ENCODE measurements at places on chromosomes 13 and 19.
A peak's percentile ranks its signal among the peaks of the same experiment; 100 is the strongest.

DNA sequence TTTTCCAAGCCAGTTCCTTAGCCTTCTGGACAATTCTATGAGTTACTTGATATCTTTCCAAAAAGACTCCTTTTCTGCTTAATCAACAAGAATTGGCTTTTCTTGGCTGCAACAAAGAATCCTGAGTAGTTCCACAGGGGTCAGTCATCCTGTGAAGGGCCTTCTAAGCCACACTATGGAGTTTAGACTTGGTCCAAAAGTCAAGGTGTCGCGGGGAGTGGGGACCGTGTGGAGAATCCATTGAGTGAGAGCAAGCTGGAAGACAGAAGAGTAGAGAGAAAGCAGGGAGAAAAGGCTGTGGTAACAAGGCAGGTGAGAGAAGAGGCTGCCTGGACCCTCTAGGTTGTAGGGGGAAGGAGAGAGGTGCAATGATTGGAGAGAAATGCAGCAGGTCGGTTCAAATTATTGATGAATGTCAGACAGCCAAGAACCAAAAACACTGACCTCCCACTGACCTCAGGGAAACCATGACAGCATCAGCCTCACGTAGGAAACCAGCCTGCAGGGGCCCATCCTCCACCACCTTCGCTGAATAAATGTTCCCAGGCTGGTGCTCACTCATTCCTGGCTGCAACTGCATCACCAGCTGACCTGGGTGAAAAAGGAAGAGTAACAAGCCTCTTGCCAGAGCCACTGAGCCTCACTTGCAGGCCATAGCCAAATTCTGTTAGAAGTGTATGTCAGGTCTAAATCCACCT lies 7.1 kb upstream of the IFT88 start:
- no peak for DNase-seq

DNA sequence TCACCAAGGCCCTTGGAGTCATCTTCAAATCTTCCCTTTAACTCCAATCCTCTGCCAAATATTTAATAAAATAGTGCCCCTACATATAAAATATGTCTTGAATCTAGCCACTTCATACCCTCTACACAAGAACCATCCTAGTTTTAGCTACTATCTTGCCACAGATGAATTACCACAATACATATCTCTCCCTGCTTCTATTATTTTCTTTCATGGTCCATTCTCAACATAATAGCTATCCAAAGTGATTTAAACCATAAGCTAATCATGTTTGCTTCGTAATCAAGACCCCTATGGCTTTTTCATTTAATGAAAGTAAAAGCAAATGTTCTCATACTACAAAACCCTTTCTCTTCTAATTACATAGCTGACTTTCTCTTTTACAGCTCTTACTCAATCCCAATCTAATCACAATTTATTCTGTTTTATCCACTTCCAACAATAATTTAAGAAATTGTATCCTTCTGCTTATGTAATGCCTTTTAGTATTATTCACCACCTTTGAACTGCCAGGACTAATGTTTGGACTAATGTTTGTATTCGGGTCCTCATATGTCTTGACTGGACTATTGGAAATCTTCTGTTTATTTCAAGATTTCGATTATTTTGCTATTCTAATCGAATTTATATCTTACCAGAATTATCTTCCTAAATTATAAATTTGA lies 412.0 kb downstream of the SLITRK1 start:
- DNase-seq: no peak

DNA sequence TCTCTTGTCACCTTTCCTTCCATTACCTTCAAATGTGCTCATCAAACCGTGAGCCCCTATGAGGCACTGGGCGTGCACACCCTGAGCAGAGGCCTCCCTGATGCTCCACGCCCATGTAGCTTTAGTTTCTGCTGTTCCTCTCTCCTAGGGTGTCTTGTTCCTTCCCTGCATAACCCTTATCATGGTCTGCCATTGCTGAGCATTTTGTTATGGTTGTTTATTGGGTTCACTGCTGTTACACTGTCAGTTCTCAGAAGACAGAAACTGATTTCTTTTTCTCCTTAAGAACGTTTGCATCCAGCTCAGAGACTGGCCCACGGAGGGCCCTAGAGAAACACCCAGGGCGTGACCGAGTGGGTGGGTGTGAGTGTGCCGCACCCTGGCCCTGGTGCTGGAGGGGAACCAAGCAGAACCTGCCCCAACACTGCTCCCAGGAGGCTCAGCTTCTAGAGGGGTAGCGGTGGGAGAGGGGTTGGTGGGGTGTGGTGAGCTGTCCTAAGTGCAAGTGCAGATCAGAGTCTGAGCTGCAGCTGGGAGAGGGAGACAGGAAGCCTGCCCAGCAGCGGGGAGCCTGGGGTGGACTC lies 61.4 kb upstream of the URI1 start:
- DNase-seq: no peak

DNA sequence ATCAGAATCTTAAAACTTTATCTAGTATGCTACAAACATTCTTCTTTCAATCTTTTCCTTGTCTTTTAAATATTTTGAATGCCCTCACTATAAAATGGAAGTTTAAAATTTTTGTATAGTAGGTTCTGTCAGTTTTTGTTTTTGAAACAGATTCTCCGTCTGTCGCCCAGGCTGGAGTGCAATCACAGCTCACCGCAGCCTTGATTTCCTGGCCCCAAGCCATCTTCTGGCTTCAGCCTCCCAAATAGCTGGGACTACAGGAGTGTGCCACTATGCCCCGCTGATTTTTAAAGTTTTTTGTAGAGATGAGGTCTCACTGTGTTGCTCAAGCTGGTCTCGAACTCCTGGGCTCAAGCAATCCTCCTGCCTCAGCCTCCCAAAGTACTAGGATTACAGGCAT lies 20.7 kb downstream of the PHF11 start:
- DNase-seq: no peak

DNA sequence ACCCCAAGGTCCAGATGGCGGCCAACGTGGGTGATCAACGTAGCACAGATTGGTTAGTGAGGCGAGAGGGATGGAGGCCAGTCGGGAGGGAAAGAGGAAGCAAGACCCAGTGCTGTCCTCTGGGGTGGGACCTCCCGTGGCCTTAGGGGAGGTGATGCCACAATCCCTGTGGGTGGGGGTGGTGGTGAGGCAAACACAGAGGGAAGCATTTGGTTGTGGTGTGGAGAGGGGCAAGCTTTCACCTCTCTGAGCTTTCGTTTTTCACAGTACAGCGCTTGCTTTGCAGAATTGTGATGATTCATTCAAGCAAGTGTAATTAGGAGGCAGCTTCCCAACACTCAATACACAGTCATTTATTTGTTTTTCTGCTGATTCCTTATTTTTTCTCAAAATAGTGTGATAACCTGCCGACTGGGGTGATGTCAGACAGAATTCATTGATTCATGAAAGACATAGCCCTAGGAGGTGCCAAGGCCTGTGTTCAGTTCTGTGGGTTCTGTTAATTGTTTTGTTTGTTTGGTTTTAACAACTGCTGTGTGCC lies 2.4 kb downstream of the LENG8 start:
- no peak for DNase-seq

GRCh38 chr19:18685597-18686190 lies 2.2 kb downstream of the CRTC1 start:
- no peak for DNase-seq

- DNase-seq: no peak
Measured at GRCh38 chr13:48508011-48508410, 24.9 kb downstream of the RCBTB2 start.

- DNase-seq: no peak
Measured at GRCh38 chr13:25232937-25233515, 54.3 kb downstream of the MTMR6 start.

DNA sequence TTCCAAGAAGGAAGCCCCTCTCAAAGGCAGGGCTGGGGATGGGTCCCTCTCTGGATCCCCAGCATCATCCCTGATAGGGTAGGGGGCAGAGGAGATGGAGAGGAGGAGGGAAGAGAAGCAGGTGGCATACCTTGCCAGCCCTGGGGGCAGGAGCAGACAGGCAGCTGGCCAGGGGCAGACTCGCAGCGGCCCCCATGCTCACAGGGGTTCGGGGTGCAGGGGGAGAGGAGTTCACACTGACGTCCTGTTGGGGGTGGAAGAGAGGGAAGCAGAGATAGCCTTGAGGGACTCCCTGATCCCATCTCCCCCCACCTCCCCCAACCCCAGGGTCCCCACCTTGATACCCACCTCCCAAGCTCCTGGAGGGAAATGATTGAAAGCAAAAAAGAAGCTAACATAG lies 16.0 kb downstream of the NOTCH3 start:
- no peak for DNase-seq

GRCh38 chr13:44434766-44435141 lies 61.1 kb downstream of the SERP2 start:
- no peak for DNase-seq

DNA sequence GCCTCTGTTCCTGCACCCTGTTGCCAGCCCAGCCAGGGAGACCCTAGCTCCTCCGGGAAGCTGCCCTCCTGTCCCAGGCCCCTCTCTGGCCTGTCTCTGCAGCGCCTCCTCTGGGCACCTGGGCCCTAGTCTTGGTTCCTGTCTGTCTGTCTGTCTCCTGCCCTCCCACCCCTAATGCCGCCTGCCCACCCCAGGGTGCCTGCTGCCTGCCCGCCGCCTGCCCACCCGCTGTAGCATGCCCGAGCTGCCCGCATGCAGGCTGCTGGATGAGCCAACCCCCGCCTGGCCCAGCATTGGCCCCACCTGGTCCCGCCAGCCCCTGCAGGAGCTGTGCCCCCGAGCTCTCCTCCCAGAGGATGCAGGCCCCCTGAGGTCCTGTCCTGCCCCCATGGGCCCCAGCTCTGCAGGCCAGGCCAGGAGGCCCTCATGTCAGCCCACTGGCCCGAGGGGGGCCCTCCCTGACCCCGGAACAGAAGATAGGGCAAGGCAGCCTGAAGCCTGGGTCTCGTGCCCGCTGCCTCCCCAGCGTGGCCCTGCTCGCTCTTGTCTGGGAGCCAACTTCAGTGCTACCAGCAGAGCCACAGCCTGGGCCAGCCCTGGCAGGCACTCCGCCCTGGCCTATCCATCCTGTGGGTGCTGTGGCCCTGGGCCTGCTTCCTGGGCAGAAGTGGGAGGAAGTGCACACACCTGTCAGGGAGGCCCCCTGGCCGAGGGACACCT lies 5.2 kb downstream of the MAP2K7 start:
- no peak for DNase-seq

- no peak for DNase-seq
Measured at GRCh38 chr19:57210381-57210780, 19.1 kb downstream of the ZNF264 start.

- no peak for DNase-seq
Measured at GRCh38 chr19:5192568-5192967, 148.0 kb downstream of the PTPRS start.

DNA sequence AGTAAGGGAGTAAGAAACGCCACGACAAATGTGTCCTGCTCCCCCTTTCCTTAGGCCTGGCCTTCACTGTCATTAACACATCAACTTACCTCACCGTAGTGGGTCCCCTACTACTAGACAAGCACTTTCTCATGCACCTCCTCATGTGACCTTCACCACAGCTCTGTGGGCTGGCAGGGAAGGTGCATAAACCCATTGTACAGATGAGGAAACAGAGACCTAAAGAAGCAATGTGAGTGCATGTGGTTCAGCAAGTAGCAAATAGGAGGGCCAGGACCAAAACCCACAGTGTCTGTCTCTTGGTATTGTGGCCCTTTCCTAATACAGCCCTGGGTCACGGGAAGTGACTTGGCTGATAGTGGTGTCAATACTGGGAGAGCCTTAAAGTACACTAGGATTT lies 5.3 kb downstream of the CCDC70 start:
- no peak for DNase-seq

- DNase-seq: no peak
Measured at GRCh38 chr13:33227927-33228647, 57.5 kb downstream of the STARD13 start.

- no peak for DNase-seq
Measured at GRCh38 chr19:12660980-12661379, 5.6 kb downstream of the MAN2B1 start.

DNA sequence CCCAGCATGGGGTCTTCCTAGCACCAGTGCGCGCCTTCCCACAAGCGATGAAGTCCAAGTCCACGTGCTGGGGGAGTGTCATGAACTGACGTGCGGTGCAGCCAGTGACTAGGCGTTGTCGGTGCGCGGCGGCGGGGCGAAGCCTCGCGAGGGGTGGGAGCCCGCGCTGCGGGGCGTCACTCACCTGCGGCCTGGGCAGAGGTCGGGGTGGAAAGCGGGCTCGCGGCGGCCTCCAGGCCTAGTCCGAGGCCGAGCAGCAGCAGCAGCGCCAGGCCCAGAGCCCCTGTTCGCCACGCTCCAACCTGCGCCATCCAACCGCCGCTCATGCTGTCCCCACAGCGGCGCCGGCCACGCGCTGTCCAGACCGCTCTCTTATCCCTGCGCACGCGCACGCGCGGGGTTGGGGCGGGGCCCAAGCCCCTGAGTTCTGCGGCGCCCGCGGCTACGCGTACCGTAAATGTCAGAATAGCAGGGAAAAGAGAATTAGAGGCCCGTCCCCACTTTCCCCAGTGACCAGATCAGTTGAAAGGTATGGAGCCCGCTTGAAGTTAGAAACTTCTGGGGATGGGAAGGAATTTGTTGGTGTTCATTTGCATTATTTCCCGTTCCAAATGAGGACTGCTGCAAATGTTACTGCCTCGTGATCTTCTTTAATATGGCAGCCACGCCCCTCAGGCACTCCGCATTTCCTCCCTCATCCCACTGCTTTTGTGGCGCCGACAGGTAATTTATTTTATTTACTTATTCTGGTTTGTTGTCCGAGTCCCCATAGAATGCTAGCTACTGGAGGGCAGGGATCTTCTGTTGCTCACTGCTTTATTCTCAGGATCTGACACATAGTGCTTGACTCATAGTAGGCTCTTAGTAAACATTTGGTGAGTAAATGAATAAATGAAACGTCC lies at the start of gene CD320:
Gene CD320, minus strand, starts transcription at position 394 of the 902 bp plus-strand sequence. Its CDS starts 68 bp downstream, at position 326.
- DNase-seq: peak; percentile 6

- DNase-seq: no peak
Measured at GRCh38 chr13:91572439-91572838, 174.0 kb downstream of the GPC5 start.

DNA sequence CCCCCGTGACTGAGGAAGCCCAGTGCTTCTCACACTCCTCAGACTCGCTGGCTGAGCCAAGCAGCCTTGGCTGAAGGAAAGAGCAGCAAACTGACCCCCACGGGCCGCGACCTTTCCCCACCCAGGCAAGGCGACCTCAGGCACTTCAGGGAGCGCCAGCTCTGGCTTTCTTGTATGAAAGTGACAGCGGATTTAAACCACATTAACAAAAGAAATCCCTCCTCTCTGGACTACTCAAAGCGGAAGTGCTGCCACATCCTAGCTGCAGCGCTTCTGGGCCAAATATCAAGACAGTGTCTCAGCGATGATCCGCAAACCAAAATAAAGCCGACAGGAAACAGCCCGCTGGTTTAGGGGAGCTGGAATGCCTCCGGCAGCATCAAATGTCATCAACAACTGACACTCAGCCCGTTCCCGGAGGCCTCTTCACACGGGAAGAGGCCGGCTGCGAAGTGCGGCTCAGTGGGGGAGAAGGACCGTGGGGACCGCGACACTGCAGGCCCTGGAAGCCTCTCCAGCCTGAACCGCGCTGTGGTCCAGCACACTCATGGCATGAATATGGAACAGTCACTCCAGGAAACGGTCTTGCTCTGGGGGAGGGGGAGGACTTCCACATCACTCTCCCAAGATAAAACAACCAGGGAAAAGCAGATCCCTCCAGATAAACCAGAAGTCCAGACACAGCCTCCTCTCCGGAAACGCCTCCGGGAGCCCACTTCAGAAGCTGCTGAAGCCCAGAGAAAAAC lies 1.4 kb downstream of the RASA3 start:
- peak; percentile 27 for DNase-seq

GRCh38 chr13:38781539-38781938 lies 94.7 kb downstream of the FREM2 start:
- DNase-seq: no peak

All from HAP-1 (cell line).